AG20443 (cell line): ENCODE measurements at places on chromosomes 13 and 19.

DNA sequence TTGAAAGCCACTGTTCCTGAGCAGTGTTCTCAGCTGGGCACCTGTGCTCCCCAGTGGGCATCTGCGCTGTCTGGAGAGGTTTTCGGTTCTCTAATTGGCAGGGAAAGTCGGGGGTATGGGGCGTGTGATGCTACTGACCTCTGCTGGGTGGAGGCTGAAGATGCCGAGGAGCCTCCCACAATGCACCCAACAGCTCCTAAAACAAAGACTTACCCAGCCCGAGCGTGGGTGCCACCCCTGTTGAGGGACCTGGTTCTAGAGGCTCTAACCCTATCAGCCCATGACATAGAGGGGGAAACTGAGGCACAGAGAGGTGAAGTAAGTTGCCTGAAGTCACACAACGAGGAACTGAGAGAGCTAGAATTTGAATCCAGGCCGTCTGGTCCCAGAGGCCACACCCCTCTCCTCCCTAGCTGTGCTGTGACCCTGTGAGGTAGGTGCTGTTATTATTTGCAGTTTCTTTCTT lies 2.3 kb downstream of the SPACA4 start:
- peak; percentile 63 for DNase-seq

GRCh38 chr13:46654951-46655350 lies 102.0 kb downstream of the LRCH1 start:
- DNase-seq = no peak

- DNase-seq = no peak
Observed at GRCh38 chr19:7975037-7975436, 30.4 kb downstream of the ELAVL1 start.

DNA sequence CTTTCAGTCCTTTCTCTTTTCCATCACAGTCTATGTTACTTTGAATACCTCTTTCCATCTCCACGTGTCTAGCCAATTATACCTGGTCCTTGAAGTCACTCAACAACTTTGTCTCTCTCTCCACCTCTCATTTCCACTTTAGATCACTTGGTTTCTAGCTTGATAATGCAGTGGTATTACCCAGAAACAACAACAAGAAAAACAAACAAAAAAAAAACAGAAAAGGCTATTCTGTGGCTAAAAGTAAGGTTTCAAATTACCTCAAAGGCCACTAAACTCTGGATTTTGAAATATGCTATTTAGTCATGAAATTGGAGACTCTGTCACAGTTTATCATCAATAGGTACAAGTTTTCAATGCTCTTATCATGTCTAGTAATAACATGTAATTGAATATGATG lies 184.8 kb downstream of the PCDH9 start:
- DNase-seq = no peak

- DNase-seq = no peak
Observed at GRCh38 chr13:91557328-91558090, 159.1 kb downstream of the GPC5 start.

- DNase-seq = no peak
Observed at GRCh38 chr13:22189176-22190048, 518.5 kb downstream of the FGF9 start.

- no peak for DNase-seq
Observed at GRCh38 chr13:25702386-25702785, 330.6 kb downstream of the ATP8A2 start.
